ENCODE measurements at places on chromosomes 11 and 22.

DNA sequence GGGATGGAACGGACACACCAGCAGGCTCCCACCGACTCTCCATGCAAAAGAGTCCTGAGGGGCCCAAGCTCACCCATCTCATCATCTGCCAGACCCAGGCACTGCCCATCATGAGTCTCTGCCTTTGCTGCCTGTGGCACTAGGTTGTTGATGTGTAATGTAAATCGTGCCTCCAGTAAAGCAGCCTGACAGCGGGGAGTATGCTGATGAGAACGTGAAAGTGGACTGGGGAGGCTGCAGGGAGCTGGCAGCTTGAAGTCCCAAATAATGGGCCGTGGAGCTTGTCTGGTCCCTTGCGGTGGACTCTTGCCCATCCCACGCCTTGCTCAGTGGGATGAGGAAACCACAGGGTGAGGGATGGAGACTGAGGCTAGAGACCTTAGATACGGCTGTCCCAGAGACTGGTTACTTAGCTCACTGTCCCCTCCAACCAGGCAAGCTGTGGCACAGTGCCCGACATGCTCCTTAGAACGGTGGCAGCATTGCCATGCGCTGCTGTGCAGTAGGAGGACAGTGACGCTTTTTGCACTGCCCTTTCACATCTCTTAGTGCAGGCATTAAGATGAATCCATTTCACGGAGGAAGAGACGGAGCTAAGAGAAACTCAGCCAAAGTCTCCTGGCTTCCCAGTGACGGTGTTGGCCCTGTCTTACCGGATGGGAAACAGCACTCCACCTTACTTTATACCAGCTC, 39.6 kb upstream of the PLET1 start:
- DNase-seq: no peak

- peak; percentile 69 for DNase-seq
Observed at GRCh38 chr11:88415495-88415894, 78.0 kb upstream of the CTSC start.

- peak; percentile 83 for DNase-seq
Observed at GRCh38 chr11:59802639-59803176, 7.9 kb downstream of the MRPL16 start.

- DNase-seq: peak; percentile 87
Observed at GRCh38 chr11:117807482-117808327, 10.7 kb upstream of the DSCAML1 start.

- DNase-seq: no peak
Observed at GRCh38 chr11:8309862-8310261, 46.2 kb upstream of the LMO1 start.

GRCh38 chr11:2149864-2150847, 10.9 kb downstream of the INS start:
- peak; percentile 53 for DNase-seq

DNA sequence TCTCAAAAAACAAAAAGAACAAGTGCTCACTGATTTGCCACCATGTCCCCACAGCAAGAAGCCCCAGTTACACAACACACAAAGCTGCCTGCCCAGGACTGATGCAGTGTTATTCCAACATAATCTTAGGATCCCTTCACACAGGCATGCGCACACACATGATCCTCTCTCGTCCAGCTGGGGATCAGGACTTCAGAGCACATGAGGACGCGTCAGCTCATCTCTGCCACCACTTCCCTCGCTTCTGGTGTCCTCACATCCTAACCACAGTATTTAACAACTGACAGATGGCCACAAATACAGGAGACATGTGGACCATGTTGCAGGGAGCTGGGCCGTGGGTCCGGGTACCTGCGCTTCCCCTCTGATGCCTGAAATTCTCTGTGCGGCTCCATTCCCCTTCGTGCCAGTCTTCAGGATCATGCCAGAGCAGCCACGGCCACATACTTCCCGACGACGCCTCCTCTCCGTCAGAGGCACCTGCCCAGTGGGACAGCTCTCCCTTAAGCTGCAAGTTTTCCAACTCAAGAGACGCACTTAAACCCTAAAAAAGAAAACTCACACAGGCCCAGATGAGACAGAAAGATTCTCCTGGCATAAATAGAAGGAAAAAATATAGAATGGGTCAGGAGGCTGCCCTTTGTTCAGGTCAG, 68.3 kb downstream of the PACSIN2 start:
- DNase-seq: no peak
